ENCODE measurements at places on chromosomes 6 and 20.

- no peak for DNase-seq
These were observed 294.1 kb downstream of the NRN1 start for GRCh38 chr6:5712349-5713215.

GRCh38 chr20:56637576-56637975 is 8.5 kb downstream of the TFAP2C start:
- no peak for DNase-seq

- no peak for DNase-seq
These were observed 30.9 kb downstream of the MYH7B start for GRCh38 chr20:34986311-34987287.

- DNase-seq: no peak
These were observed 6.8 kb downstream of the PCSK2 start for GRCh38 chr20:17233626-17234025.

DNA sequence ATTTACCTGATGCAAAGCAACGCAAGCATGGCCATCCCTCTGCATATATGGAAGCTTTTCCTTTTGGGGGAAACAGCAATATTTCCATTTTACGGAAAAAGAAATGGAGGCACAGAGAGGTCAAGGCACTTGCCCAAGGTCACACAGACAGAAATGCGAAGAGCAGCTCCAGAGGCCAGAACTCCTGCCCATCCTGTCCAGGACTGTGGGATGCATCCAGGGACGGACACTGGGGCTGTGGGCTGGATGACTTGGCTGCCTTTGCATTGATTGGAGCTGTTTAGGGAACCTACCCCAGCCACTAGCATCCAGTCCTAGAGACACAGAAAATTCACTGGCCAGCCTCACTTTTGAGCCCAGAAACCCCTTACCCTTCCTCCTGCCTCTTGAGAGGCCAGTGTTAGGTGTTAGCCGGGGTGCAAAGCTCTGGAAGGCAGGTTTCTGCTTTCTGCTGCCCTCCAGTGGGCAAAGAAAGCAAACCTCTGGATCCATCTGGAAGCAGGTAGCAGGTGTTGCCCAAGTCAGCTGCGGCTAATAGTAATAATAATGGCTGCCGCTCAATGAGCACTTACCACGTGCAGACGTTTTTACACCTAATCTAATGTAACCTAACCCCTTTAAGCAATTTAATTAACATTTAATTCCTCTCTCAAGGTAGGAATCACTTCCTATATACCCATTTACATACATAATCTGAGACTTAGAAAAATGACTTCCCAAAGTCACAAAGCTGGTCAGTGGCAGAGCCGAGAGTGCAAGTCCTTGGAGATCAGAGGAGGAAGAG is 31.7 kb upstream of the CCN5 start:
- peak; percentile 7 for DNase-seq

DNA sequence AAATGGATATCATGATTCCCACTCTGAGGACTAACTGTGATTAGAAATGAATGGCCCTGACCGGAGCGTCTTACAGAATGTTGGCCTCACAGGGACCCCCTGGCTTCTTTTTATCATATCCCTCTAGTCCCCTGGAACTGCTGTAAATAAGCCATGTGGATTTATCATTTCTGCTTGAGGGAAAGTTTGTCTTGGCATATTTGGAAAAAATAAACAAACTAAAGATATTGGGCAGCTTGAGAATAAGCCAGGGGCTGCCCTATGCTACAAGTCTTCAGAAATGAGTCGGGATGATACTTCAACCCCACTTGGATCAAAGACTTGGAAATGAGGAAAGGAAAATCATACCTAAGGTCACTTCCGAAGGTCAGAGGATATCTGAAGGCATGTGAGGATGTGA is 179.1 kb downstream of the THBS2 start:
- no peak for DNase-seq

DNA sequence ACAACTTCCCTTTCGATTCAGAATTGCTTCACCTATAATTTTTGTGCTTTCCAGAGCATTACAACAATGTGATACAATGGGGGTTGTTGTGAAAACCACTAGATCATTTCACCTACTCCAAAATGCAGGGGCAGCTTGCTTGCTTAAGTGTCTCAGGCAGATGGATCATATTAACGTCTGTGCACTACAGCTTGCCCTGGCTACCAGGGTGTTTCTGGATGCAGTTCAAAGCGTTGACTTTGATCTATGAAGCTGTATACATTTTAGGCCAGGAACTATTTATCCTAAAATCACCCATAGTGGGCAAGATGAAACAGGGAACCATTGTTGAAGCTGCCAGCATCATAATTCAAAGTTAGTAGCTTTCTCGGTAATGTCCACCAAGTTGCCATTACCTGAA is 339.5 kb upstream of the HSF2 start:
- no peak for DNase-seq

DNA sequence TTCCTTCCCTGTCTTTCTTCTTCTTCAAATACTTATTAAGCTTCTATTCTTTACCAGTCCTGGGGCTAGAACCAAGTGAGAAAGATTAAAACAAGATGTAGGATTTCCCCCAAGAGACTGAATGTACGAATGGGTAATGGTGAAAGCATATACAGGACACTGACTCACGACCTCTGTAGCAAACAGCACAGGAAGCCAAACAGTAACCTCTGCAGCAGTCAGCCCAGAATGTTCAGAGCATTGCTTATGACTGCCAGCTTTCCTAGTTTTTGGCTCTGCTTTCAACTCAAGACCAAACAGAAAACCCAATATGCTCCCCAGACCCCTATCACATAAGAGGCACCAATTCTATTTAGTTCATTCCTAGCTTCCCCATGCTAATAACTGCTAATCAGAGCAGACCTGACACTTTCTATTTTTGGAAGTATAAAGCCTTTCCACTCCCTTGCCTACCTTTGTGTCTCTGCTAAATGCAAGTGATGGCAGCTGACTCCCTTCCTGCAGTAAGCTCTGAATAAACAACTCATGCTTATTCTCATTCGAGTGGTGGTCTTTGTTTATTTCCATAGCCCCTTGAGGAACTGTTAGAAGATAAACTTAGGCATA is 690.6 kb downstream of the EPM2A start:
- no peak for DNase-seq

GRCh38 chr6:44115866-44116265 is 11.4 kb downstream of the MRPL14 start:
- DNase-seq: no peak

DNA sequence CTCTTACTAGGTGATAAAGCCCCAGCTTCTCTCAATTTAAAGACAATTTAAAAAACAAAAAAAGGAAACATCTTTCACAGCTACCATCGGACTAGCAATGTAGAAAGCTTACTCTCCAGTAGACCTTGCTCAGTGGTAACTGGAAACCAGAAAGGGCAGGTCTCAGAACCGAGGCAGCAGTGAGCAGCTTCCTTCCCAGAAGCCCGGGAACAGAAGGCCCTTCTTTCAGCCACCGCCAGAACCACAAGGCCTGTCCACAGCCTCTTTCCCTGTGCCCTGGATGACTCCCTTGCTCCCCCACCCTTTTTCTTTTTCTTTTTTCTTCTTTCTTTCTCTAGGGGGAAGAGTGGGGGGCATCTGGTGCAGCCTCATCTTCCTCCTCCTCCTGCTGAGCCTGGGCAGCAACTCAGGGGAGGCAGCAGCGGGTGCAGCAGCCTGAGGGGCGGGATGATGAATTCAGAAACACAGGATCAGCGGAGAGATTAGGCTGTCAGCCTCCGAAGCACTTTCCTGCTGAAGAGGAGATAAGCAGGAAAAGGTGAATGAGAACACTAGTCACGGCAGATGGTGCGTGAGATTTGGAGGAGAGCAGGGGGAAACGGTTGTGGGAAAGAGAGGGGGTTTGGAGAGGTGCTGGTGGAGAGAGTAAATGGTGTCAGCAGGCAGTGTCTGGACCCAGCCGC is 158.5 kb downstream of the ID4 start:
- no peak for DNase-seq

GRCh38 chr20:41057999-41058673 is 29.5 kb downstream of the TOP1 start:
- no peak for DNase-seq

DNA sequence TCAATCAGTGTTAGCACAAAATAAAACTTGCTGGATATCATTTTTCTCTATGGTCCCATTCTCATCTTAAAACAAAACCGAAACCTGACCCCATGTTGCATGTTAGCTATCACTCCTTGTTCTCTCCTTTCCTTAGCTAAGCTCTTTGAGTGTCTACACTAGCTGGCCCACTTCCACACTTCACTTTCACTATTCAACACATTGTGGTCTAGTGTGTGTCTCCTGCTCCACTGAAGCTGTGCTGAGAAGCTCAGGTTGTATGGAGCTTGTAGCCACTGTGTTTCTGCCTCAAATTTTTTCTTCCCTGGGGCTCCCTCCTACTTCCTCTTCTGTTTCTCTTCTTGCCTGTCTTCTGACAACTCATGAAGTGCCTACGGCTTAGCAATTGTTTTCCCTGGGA is 223.0 kb downstream of the NKAIN2 start:
- DNase-seq: no peak

GRCh38 chr6:112842330-112842685 is 495.2 kb downstream of the RFPL4B start:
- no peak for DNase-seq

DNA sequence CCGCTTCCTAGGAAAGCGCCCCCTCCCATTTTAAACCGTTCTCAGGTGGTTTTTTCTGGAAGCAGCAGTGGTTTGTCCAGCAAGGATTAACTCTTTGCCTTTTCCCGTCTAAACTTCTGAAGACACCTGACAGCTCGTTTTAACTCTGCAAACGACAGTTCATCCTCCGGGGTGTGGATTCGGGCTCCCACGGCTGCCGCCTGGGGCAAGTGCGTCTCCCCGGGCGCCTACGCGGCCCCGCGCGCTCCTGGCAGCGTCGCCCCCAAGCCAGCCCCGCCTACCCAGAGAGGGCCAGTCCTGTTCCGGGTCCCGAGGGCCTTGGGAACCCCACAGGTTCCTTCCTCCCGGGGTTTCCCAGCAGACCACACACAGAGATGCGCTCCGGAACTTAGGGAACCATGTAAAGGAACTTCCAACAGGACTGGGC is 54.4 kb downstream of the PRR18 start:
- no peak for DNase-seq

DNA sequence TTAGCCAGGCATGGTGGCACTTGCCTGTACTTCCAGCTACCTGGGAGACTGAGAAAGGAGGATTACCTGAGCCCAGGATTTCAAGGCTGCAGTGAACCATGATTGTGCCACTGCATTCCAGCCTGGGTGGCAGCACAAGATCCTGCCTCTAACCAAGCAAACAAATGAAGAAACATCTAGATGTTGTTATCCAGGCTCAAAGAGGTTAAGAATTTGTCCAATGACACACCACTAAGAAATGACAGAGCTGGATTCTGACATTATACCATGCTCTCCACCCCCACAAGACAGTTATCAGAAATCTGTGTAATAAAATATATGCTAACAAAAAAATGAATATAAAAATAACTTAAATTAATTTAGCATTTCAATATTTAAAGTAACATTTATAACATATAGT is 925.5 kb upstream of the SLC35B3 start:
- DNase-seq: no peak

DNA sequence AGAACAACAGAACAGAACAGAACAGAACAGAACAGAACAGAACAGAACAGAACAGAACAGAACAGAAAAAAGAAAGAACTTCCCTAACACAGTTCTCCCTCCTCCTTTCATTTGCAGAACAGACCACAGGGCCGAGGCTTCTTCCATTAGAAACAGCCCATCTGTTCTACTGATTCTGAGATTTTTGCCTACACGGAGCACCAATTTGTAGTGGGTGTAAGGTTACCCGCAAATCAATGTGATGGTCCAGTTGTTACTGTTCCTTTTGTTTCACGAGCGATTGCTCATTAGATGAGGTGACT is 734 bp upstream of the OGFRL1 start:
- no peak for DNase-seq

- peak; percentile 9 for DNase-seq
These were observed 608 bp upstream of the EIF2S2 start for GRCh38 chr20:34112600-34113101.

DNA sequence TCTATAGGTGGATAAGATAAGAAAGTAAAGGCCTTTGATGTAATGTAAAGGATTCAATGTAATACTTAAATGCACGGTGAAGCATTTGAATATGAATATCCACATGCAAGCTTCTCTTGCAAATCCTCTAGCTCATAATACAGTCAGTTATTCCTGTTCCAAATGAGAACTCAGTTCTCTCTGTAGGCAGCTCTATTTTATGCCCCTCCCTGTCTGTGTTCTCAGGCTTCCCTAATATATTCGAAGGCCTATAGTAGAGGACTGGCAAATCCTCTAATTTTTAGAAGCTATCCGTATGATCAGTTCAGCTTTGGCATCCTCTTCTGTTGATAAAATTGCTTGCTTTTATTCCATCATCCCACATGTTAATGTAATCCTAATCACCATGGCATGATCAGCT is 200.2 kb downstream of the UBE3D start:
- DNase-seq: no peak

GRCh38 chr6:41733360-41733706 is 2.1 kb downstream of the TFEB start:
- DNase-seq: no peak

- no peak for DNase-seq
These were observed 101.5 kb downstream of the NOL4L start for GRCh38 chr20:32483351-32484224.

GRCh38 chr20:4038047-4038459 is 22.7 kb upstream of the RNF24 start:
- DNase-seq: peak; percentile 50

DNA sequence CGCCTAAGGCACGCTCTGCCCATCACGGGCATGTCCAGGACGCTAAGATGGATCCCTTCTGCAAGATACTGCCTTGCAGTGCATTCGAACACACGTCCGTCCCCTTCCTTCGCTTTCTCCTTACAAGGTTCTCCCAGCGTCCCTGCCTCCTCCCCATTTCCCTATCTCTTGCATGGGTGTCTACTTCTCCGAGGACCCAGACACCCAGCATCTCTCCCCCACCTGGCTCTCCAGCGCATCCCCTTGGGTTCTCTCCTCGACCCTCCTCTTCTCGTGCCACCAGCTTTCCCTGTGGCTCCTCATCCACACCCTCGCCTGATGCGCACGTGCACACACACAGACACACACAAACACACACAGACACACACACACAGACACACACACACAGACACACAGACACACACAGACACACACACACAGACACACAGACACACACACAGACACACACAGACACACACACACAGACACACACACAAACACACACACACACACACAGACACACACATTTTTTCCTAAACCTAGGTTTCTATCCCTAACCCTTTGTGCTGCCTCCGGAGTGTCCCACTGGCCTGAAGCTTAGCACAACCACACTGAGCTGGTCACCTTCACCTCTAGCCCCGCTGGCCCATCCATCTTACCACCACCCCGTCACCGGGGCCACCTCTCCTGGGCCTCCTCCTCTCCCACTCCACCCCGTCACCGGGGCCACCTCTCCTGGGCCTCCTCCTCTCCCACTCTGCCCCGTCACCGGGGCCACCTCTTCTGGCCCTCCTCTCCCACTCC is 31.9 kb downstream of the ANKRD60 start:
- DNase-seq: no peak

DNA sequence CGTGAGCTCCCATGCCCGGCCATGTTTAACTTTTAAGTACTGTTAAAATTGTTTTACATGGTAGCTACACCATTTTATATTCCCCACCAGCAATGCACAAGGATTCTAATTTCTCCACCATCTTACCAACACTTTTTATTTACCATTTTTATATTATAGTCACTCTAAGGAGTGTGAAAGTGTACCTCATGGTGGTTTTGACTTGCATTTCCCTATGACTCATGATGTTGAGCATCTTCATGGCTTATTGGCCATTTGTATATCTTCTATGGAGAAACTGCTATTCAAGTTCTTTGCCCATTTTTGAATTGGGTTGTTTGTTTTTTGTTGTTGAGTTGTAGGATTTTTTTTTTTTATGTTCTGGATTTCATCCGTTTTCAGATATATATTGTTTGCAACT is 15.6 kb upstream of the BPHL start:
- DNase-seq: no peak

- DNase-seq: no peak
These were observed 197.8 kb downstream of the OGFRL1 start for GRCh38 chr6:71486461-71486860.

Measured in stimulated activated CD8-positive, alpha-beta memory T cell treated with anti-CD3 and anti-CD28 coated beads, Interleukin-7, amount 100 ng/mL, for 24 hours (primary cell).